Caki2 (cell line): ENCODE measurements at places on chromosomes 1 and 21.

- no peak for DNase-seq
Measured at GRCh38 chr1:170460001-170460400, 72.0 kb upstream of the GORAB start.

GRCh38 chr1:111586112-111586511 lies 33.5 kb upstream of the RAP1A start:
- no peak for DNase-seq

GRCh38 chr1:36638268-36638667 lies 155.6 kb upstream of the CSF3R start:
- DNase-seq, result peak; percentile 10

GRCh38 chr21:32413697-32414578 lies 1.4 kb downstream of the EVA1C start:
- no peak for DNase-seq

- DNase-seq, result no peak
Measured at GRCh38 chr1:196910215-196910614, 22.4 kb downstream of the CFHR4 start.

- DNase-seq, result no peak
Measured at GRCh38 chr1:63592536-63593302, 492 bp upstream of the PGM1 start.

- no peak for DNase-seq
Measured at GRCh38 chr1:166127003-166127402, 39.8 kb downstream of the FAM78B start.

GRCh38 chr21:17231124-17231523 lies 281.7 kb upstream of the CXADR start:
- no peak for DNase-seq

- DNase-seq, result peak; percentile 58
Measured at GRCh38 chr1:85581802-85582686, 1.5 kb downstream of the CCN1 start.

DNA sequence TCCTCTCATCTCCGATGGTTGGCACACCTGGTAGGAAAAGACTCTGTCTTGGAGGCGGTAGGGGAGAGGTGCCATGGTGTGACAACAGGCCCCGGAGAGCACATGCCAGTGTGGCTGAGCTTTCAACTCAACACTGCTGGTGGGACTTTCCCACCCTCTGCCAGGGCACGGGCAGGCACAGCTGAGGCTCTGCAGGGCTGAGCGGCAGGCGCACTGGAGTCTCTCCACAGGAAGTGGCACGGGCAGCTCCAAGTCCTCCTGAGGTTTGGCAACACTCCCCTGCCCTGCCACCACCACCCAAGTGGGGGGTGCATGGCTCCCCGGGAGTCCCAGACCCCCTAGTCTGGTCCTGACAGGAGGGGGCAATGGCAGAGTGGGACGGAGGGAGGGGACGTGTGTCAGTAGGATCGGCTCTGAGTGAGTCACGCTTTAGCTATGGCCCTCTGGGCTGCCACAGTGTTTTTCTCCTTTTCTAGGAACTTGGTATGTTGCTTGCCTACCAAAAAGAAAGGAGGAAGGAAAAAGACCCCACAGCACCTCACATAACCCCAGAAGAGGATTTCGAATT lies 27.3 kb upstream of the EVA1B start:
- peak; percentile 75 for DNase-seq

GRCh38 chr1:240310226-240310925 lies 218.7 kb downstream of the FMN2 start:
- DNase-seq, result no peak

DNA sequence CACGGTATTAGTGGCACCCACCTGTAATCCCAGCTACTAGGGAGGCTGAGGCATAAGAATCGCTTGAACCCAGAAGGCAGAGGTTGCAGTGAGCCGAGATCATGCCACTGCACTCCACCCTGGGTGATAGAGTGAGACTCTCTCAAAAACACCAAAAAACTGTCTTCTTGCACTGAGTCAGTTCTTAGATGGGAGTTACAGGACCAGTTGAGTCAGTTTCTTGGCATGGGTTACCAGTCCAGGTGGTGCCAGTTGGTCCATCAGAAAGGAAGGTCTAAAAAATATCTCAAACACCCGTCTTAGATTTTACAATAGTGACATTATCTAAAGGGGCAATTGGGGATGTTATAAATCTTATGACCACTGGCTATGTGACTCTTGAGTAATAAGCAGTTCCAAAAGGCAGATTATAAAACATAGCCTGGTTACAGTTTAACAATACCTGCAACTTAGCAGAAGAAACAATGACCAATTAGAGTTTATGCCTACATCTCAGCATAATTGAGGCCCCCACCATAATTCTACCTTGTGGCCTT lies 206.9 kb upstream of the FGGY start:
- DNase-seq, result no peak

- peak; percentile 50 for DNase-seq
Measured at GRCh38 chr1:182149411-182149965, 88.0 kb upstream of the ZNF648 start.
